ENCODE measurements at places on chromosomes 16 and 17. TPM values are rescaled to one million over a fixed set of nuclear protein-coding genes. Genes with fewer than 3 reads are reported as not detected.

Gene CES4A
- total RNA-seq = not detected

Gene ATP1B2
- total RNA-seq = 0.27 TPM

Gene LPCAT2
- total RNA-seq = 42.4 TPM

Gene SDK2
- 1.3 TPM for total RNA-seq

Gene TXNDC17
- total RNA-seq = 136 TPM

Gene NPIPB5
- 41.9 TPM for total RNA-seq

Gene CMTM2
- total RNA-seq = not detected

Gene MARVELD3
- total RNA-seq = 0.08 TPM

Gene TPSD1
- not detected for total RNA-seq

Gene KRTAP9-7
- not detected for total RNA-seq

Gene CD300LB
- not detected for total RNA-seq

Gene ABI3
- total RNA-seq = not detected

Gene HSD17B1
- total RNA-seq = 0.82 TPM

Gene WFDC1
- total RNA-seq = 808 TPM

Gene ALOX12
- not detected for total RNA-seq

Gene KCNH6
- total RNA-seq = not detected

Gene TMC5
- total RNA-seq = not detected

Gene HBA1
- not detected for total RNA-seq

Gene KIF18B
- total RNA-seq = 2.5 TPM

Gene USP36
- 116 TPM for total RNA-seq

Gene RNF112
- total RNA-seq = not detected

Gene CX3CL1
- 5.2 TPM for total RNA-seq
